MCF 10A (cell line): ENCODE measurements at places on chromosomes 6 and 20. TPM values are rescaled to one million over a fixed set of nuclear protein-coding genes. Genes with fewer than 3 reads are reported as not detected.

The TPD52L1 gene
- 69.5 and 92.6 TPM in 2 replicates for total RNA-seq

The SEL1L2 gene
- total RNA-seq: not detected in 2 replicates

The TAAR1 gene
- total RNA-seq: not detected in 2 replicates

The RIMS1 gene
- total RNA-seq: not detected in 2 replicates

The TREML1 gene
- not detected in 2 replicates for total RNA-seq

The TMEM242 gene
- total RNA-seq: 9.4 and 10.1 TPM in 2 replicates

The RALGAPA2 gene
- 9.8 and 12.1 TPM in 2 replicates for total RNA-seq

The OOEP gene
- not detected in 2 replicates for total RNA-seq

The ADTRP gene
- 14.8 and 25.3 TPM in 2 replicates for total RNA-seq

The PXMP4 gene
- 3.9 and 5.2 TPM in 2 replicates for total RNA-seq
